Caco-2 (cell line): ENCODE measurements at places on chromosomes 12 and 14. TPM values are rescaled to one million over a fixed set of nuclear protein-coding genes. Genes with fewer than 3 reads are reported as not detected.

- peaks cover 22% of the 10 kb centered on the region for H3K4me1 ChIP-seq
- no peak overlapping the region for H3K4me3 ChIP-seq
- no peaks in the 10 kb centered on the region for H3K27me3 ChIP-seq
These were observed 30.8 kb downstream of the MIA2 start for GRCh38 chr14:39264558-39264957.

DNA sequence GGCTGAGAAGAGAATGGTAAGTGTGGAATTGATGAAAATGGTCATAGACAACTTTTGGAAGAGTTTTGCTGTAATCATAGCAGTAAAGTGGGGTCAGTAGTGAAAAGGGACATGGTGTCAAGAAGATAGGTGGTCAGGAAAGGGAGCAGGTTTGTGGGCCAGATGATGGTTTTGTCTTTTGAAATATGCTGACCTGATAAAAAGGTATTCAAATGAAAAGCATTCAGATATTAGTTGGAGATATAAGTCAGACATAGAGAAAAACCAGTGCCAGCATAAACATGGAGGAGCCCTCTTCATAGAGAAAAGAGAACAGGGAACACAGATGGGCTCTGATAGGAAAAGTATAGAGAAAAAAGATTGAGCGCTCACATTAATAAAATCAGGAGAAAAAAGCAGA, 518.3 kb downstream of the NRXN3 start:
- no peak for DNase-seq
- H3K27me3 ChIP-seq, result no peaks in the 10 kb centered on the region
- no peaks in the 10 kb centered on the region for H3K4me1 ChIP-seq
- H3K4me3 ChIP-seq, result no peak overlapping the region

The KLHL28 gene
- 3.6 and 4.7 TPM in 2 replicates for total RNA-seq

The CDKL1 gene
- 4.5 and 5.4 TPM in 2 replicates for total RNA-seq

The RPL10L gene
- total RNA-seq, result not detected in 2 replicates

GRCh38 chr12:53053218-53054111, 3.6 kb downstream of the TNS2 start:
- no peaks in the 10 kb centered on the region for H3K27me3 ChIP-seq
- H3K4me3 ChIP-seq, result peak overlapping the region; percentile 78
- H3K36me3 ChIP-seq, result no peaks in the 10 kb centered on the region
- H3K27ac ChIP-seq, result peak overlapping the region; percentile 97

DNA sequence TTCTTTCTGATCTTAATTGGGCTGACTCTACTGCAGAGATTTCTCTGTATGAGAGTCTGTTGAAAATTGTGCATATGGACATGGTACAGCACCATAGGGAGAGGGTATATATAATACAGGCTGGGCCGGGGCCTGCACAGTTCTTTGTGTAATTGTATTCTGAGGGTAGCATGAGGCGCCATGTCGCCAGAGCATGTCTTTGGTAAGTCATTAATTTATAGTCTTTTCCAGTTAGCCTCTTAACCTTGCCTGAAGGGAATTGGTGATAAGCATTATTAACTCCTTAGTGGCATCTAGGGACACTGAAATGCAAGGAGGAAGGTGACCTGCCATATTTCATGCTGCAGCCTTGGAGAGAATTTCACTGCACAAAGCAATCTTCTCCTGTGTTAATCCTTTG, 569.9 kb downstream of the TMTC2 start:
- no peak overlapping the region for H3K4me3 ChIP-seq
- H3K36me3 ChIP-seq, result no peaks in the 10 kb centered on the region
- no peak overlapping the region for H3K27ac ChIP-seq
- DNase-seq, result no peak
- no peaks in the 10 kb centered on the region for H3K27me3 ChIP-seq

- no peaks in the 10 kb centered on the region for H3K27me3 ChIP-seq
- H3K4me3 ChIP-seq, result no peak overlapping the region
- no peaks in the 10 kb centered on the region for H3K36me3 ChIP-seq
- peak; percentile 85 for DNase-seq
- H3K27ac ChIP-seq, result peak overlapping the region; percentile 42
- H3K4me1 ChIP-seq, result peaks cover 20% of the 10 kb centered on the region
These were observed 10.7 kb upstream of the STX2 start for GRCh38 chr12:130849561-130850417.

The ITGB7 gene
- 1.1 TPM in 2 replicates for total RNA-seq

- H3K36me3 ChIP-seq, result no peaks in the 10 kb centered on the region
- peaks cover 48% of the 10 kb centered on the region for H3K4me1 ChIP-seq
- no peak for DNase-seq
- H3K4me3 ChIP-seq, result no peak overlapping the region
These were observed 50.7 kb downstream of the DIP2B start for GRCh38 chr12:50555471-50555885.

GRCh38 chr12:119448611-119449131, 114.1 kb downstream of the CCDC60 start:
- H3K4me1 ChIP-seq, result no peaks in the 10 kb centered on the region
- DNase-seq, result no peak
- H3K4me3 ChIP-seq, result no peak overlapping the region
- no peak overlapping the region for H3K27ac ChIP-seq

The TMEM117 gene
- 28.0 and 34.1 TPM in 2 replicates for total RNA-seq

The MORN3 gene
- total RNA-seq, result 21.8 and 36.5 TPM in 2 replicates

The ADAM21 gene
- total RNA-seq, result not detected in 2 replicates

The PRR4 gene
- 6.8 and 8.4 TPM in 2 replicates for total RNA-seq

The P2RX2 gene
- not detected in 2 replicates for total RNA-seq

The PXMP2 gene
- total RNA-seq, result 29.8 and 39.9 TPM in 2 replicates

DNA sequence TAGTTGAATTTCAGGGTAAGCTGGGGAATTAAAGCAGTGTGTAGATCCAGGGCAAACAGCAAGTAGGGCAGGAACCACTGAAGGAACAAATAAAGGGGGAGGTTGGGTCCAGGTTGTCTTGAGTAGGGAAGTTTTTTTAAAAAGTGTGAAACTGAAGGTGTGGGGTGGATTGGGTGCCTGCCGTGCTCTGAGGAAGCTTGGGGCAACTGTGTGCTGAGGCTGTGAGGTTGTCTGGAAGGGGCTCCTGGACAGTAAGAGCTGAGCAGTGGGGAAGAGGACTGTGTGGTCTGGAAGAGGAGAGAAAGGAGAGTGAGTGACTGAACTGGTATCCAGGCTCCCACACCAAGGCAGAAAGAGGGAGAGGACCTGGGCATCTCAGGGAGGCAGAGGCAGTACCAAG, 10.9 kb upstream of the GPR162 start:
- H3K36me3 ChIP-seq, result no peaks in the 10 kb centered on the region
- no peaks in the 10 kb centered on the region for H3K27me3 ChIP-seq
- DNase-seq, result no peak
- no peak overlapping the region for H3K4me3 ChIP-seq
- H3K27ac ChIP-seq, result no peak overlapping the region

GRCh38 chr12:131773582-131774221, 54.5 kb upstream of the MMP17 start:
- no peaks in the 10 kb centered on the region for H3K4me1 ChIP-seq
- no peaks in the 10 kb centered on the region for H3K27me3 ChIP-seq
- no peak overlapping the region for H3K4me3 ChIP-seq
- H3K36me3 ChIP-seq, result no peaks in the 10 kb centered on the region
- no peak for DNase-seq

The SLC8A3 gene
- total RNA-seq, result not detected in 2 replicates

- no peaks in the 10 kb centered on the region; the same call in 1 of the 2 replicates for H3K27me3 ChIP-seq
- peak; percentile 32 for DNase-seq
- no peaks in the 10 kb centered on the region for H3K4me1 ChIP-seq
- H3K4me3 ChIP-seq, result no peak overlapping the region
- no peak overlapping the region for H3K27ac ChIP-seq
These were observed 4.9 kb upstream of the CMA1 start for GRCh38 chr14:24513009-24513408.

DNA sequence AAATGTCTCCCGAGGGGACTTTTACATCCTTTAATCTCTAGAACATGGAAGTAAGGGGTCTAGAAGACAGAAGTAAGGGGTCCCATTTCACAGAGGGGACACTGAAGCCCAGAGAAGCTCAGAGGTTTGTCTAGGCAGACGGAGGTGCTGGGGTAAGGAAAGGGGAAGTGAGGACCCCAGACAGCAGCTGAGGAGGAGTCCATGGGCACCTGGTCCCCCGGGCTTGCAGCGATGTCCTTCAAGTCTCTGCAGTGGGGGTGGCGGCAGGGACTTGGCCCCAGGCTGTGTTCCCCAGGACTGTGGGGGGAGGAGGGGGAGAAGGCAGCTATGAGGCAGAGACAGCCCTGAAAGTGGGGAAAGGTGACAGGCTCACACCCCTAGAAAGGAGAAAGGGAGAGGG, 30.7 kb downstream of the DTX1 start:
- no peaks in the 10 kb centered on the region for H3K4me1 ChIP-seq
- no peak for DNase-seq
- H3K27ac ChIP-seq, result no peak overlapping the region
- H3K27me3 ChIP-seq, result no peaks in the 10 kb centered on the region; the same call in 1 of the 2 replicates
- no peak overlapping the region for H3K4me3 ChIP-seq

DNA sequence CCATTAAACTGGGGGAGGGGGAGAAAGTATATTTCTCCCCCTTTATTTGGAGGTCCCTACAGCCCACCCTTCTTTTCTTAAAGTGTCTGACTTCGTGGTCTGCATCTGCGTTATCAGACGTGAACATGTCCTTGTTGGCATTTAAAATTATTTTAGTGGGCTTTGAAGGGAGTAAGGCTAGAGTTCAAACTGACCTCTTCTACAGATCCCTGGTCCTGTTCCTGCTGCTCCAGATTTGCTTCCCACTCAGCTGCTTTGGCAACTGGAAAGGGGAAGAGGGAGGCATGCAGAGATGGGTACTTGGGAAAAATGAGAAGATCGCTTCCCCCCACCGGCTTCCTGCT, 611 bp upstream of the SIX6 start:
- no peak overlapping the region for H3K4me3 ChIP-seq
- no peaks in the 10 kb centered on the region; the same call in 1 of the 2 replicates for H3K27me3 ChIP-seq
- no peak overlapping the region for H3K27ac ChIP-seq
- no peaks in the 10 kb centered on the region for H3K36me3 ChIP-seq
- H3K4me1 ChIP-seq, result no peaks in the 10 kb centered on the region

- H3K27ac ChIP-seq, result no peak overlapping the region
- 0 out of 2 replicates have a peak, but pooled peaks cover 3% of the 10 kb centered on the region for H3K4me1 ChIP-seq
- H3K27me3 ChIP-seq, result no peaks in the 10 kb centered on the region
These were observed 117.3 kb downstream of the BTG1 start for GRCh38 chr12:92028441-92028709.

GRCh38 chr12:1456885-1457284, 137.5 kb downstream of the FBXL14 start:
- no peak for DNase-seq
- H3K36me3 ChIP-seq, result no peaks in the 10 kb centered on the region; the same call in 1 of the 2 replicates
- H3K27me3 ChIP-seq, result no peaks in the 10 kb centered on the region
- no peak overlapping the region for H3K4me3 ChIP-seq
- no peaks in the 10 kb centered on the region for H3K4me1 ChIP-seq

The LRRIQ1 gene
- not detected in 2 replicates for total RNA-seq

DNA sequence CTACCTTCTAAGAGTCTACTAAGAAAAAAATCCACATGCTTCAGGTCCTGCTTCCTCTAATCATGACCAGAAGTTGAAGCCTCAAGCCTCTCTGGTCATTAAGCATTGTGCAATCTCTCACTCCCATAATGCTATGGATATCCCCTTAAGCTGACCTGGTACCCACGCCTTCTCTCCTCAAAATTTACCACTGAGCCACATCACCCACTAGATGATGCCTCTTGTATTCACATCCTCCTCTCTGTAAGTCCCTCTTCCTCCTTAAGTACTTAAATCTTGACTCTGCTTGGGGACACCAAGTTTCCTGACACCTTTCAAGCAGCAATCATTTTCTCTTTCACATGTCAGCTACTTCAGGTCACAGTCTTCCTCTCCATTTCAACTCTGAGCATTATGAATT, 9.8 kb downstream of the GALNT4 start:
- no peak overlapping the region for H3K27ac ChIP-seq
- no peaks in the 10 kb centered on the region for H3K27me3 ChIP-seq
- no peak for DNase-seq
- no peaks in the 10 kb centered on the region for H3K4me1 ChIP-seq
- H3K36me3 ChIP-seq, result no peaks in the 10 kb centered on the region
- no peak overlapping the region for H3K4me3 ChIP-seq

DNA sequence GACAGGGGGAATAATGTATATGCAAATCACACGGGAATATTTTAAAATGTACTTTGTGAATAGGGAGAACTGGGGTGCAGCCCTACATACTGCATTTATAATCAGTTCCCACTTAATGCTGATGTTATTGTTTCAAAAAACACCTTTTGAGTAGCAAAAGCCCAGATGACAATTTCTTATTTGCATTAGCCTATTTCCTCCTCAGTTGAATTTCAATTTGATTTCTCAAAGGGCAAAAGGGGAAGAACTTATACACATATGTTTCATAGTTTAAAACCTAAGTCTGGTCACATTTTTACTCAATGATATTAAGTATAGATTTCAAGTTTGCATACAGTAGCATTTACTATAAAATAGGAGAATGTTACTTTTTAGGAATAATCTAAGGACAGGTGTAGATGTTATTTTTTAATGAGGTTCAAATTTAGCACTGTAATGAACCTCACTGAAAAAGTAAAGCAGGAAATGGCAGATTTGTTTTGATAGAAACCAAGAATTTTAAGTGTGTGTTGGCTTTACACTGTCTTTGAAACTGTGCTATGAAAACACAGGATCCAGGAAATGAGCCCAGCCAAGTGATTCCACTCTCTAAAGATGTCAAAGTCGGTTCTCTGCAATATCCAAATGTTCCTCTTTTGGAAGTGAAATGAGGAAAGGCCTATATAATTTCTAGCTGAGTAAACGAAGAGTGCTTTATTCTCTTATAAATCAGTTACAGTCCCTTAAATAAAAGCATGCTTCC, 367.4 kb downstream of the BTG1 start:
- H3K27me3 ChIP-seq, result no peaks in the 10 kb centered on the region
- H3K4me3 ChIP-seq, result no peak overlapping the region
- no peak for DNase-seq
- no peaks in the 10 kb centered on the region for H3K36me3 ChIP-seq
- no peak overlapping the region for H3K27ac ChIP-seq

The PLEKHH1 gene
- 32.4 and 41.2 TPM in 2 replicates for total RNA-seq

GRCh38 chr12:64663015-64663414, 52.7 kb downstream of the RASSF3 start:
- H3K4me1 ChIP-seq, result peaks cover 56% of the 10 kb centered on the region
- H3K4me3 ChIP-seq, result no peak overlapping the region
- no peak overlapping the region for H3K27ac ChIP-seq
- DNase-seq, result no peak

DNA sequence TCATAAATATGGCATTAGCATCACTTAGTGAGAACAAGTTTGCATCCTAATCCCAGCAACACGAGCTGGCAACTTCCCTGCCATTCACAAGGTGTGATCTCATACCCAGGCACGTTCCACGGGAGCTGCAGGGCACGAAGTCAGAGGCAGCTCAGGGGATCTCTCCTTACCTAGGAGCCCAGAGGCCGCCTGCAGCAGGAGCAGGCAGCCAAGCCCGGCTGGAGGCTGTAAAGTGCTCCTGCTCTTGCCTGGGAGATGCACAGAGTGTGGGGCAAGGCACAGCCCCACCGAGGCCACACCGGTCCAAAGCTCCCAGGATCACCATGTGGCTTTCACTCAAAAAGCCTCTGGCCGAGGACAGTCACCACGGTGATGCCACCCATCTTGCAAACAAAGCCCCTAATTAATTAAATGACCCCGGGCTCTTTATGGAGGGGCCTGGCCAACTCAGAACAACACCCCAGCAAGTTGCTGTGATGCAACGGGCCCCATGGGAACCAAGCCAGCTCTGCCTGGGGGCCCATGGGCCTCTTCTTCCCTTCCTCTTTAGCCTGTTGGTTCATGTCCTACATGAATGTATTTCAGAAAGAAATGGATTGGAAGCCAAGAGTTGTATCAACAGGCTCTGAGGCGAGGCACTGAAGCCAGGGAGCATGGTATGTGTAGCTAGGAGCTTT, 26.5 kb downstream of the NUAK1 start:
- H3K4me3 ChIP-seq, result no peak overlapping the region
- no peaks in the 10 kb centered on the region for H3K27me3 ChIP-seq
- no peak overlapping the region for H3K27ac ChIP-seq
- H3K36me3 ChIP-seq, result no peaks in the 10 kb centered on the region
- no peak for DNase-seq
